ENCODE measurements at places on chromosomes 2 and 18.

- no peak for DNase-seq
Measured at GRCh38 chr18:54506516-54507261, 84.4 kb upstream of the DYNAP start.

GRCh38 chr2:102166189-102166845 is 20.5 kb upstream of the IL1RL2 start:
- DNase-seq, result no peak

DNA sequence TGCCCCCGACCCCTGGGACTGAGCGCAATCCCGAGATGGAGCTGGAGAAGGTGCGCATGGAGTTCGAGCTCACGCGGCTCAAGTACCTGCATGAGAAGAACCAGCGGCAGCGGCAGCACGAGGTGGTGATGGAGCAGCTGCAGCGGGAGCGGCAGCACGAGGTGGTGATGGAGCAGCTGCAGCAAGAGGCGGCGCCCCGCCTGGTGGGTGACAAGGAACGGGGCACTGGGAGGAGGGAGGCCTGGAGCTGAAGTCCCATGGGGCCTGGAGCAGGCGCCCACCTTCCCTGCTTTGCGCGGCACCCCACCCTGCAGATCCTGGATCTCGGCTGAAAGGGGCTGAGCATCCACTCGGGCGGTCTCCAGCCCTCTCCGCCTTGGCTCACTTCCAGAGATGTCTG is 1.2 kb downstream of the TMEM247 start:
- DNase-seq, result no peak

GRCh38 chr2:42281416-42282081 is 79.5 kb downstream of the COX7A2L start:
- no peak for DNase-seq

DNA sequence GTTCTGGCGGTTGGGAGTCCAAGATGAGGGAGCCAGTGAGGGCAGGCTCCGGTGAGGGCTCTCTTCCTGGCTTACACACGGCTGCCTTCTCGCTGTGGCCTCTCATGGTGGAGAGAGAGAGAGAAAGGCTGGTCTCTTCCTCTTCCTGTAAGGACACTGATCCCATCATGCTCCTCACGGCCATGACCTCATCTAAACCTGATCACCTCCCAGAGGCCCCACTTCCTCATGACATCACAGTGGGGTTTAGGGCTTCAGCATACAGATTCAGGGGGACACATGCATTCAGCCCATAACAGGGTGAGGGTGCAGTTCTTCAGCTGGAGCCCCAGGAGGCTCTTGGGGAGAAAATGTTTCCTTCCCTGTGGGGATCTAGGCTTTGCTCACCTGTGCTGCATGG is 29.2 kb downstream of the AGAP1 start:
- DNase-seq, result no peak

Measured in retinal pigment epithelial cell (primary cell).